ENCODE measurements at places on chromosomes 3 and 15.

DNA sequence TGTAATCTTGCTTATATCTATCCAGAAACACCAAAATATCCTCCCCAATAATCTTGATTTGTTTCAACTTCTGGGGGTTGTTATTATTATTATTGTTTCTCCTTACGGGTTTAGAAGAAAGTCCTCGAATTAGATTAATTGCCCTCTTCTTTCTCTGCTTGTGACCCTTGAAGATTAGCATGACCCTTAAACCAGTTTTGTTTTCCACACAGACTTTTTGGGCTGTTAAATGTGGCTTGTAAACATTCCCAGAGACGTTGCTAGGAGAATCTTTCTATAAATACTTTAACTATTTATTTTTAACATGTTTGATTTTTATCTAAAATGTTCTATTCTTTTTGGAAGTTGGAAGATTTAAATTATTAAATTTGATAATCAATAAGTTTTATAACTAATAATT is 4.3 kb upstream of the SUCNR1 start:
- DNase-seq = no peak

- DNase-seq = no peak
Observed at GRCh38 chr3:184716622-184717398, 4.9 kb upstream of the MAGEF1 start.

DNA sequence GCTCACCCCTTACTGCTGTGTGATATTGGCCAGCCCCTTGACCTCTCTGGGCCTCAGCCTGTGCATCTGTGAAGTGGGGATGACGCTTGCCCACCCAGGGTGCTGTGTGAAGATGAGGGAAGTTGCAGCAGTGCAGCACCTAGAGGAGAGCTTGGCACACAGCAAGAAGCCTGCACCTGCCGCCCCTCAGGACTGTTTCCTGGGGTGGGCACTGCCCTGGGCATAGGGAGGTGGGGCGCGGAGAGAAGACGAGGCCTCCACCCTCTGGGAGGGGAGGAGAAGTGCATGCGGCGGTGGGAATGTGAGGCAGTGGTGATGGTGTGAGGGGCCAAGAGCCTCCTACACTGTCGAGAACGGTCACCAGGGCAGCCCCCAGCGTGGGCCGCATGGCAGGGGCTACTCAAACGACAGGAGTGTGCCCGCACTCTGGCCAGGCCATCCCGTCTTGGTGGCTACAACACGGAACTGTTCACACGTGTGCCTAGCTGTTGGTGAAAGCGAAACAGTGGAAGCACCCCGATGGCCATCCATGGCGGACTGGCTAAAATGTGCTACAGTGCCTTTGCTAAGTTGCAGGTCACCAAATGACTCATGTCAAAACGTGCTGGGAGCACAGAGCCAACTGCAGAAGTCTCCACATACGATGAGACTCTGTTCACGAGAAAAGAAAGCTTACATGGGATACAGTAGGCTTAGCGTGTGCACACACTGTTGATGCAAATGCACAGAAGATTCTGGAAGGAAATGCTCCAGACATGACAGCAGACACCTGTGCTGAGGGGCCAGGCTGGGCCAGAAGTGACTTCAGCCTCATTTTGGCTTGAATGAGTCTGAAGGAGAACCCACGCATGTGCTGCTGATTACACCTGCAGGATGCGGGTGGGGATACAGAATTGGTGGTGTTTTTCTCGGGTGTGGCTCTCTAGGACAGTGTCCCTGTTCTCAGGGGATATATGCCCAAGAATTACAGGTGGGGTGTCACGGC is 40.4 kb upstream of the IQSEC1 start:
- no peak for DNase-seq

- no peak for DNase-seq
Observed at GRCh38 chr3:127371846-127372245, 84.0 kb upstream of the PRR20G start.

DNA sequence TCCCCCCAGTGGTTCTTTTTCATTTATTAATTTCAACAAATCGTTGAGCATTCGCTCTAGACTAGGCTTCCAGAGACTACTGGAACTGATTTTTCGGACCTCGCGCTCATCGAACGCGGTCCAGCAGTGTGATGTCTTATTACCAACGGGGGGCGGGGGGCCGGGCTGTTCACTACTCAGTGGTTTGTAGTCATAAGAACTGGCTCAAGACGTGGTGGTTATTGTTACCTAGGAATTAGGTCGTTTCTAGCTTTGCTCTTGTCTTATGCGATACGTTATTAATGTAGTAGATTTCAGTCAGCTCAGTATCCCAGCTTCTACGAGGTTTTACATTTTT is 858 bp downstream of the RBM5 start:
- DNase-seq = no peak

- DNase-seq = no peak
Observed at GRCh38 chr3:129308636-129309035, 30.0 kb downstream of the HMCES start.

GRCh38 chr3:21310161-21310560 is 440.8 kb downstream of the ZNF385D start:
- no peak for DNase-seq

DNA sequence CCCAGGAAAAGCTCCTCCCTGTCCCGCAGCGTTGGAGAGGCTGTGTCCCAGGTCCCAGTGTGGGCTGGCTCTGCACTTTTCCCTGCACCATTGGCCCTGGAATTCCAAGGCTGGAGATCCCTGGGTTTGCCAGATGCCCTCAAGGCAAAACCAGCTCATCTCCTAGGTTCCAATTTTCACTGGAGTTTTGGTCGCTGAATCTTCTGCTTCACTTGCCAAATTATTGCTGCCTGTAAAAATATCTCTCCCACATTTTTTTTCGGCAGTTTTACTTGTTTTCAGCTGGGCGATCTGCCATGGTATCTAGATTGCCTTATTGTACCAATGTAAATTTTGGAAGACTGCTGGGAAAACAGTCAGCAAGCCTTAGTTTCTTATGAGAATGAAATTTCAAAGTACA is 150.9 kb upstream of the ATP10A start:
- DNase-seq = no peak

DNA sequence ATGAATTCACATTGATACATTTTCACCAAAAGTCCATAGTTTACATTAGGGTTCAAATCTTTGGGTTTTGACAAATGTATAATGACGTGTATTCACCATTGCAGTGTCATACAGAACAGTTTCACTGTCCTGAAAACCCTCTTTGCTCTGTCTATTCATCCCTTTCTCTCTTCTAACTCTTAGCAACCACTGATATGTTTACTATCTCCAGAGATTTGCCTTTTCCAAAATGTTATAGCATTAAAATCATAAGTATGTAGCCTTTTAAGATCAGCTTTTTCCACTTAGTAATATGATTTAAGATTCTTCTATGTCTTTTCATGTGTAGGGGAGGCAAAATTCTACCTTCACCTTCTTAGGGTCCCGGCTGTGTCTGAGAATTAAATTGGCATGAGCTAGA is 203.8 kb downstream of the TPRG1 start:
- no peak for DNase-seq

DNA sequence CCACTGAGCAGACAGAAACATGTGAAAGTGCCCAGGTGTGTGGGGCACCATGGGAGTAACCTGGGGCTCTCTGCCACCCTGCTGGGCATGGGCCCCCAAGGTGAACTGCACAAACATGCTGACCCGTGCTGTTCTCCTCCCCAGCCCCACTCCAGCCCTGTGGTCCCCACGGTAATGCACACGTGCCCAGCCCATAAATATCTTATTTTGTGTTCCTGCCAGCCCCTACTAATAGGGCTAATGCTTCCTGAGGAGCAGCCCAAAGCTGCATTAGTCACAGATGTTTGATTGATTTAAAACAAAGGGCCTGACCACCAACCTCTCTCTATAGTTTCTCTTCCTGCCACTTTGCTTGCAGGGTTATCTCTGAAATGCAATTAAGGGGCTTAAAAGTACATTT is 95.4 kb downstream of the ABHD5 start:
- no peak for DNase-seq

DNA sequence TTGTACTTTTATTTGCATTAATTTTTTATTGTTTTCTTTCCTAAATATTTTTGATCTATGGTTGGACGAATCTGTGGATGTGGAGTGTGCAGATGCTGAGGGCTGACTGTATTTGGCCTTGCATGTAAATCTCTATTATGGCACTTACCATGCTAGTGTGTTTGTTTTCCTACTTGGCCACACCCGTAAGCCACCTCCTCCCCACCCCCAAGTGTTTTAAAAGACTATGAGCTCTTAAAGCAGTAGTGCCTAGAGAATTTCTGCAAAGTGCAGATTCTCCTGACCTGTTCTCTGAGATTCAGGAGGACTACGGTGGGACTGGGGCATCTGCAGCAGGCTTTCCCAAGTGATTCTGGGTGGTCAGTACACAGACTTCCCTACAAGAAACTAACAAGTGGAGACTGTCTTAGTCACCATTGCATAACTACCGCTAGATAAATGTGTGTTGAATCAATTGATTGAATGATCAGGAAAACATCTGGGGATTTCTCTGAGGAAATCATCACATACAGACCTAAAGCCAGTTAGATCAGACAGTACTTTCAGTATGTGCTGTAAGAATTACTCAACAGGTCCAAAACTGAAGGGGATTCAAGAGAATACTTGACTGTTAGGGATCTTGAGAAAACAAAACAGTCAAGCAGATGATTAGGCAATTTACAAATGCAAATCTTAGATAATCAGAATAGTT is 6.2 kb upstream of the TIPARP start:
- no peak for DNase-seq

DNA sequence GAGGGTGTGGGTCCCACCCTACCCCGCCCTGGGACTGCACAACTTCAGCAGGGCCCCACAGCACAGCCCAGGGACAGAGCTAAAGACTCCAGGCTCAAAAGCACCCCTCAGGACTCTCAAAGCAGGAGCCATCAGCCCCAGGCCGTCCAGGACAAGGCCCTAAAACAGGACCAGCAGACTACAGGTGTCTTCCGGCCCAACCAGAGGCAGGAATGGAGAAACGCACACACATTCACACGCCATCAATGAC is 26.1 kb downstream of the ATRIP start:
- no peak for DNase-seq

GRCh38 chr3:39323494-39323893 is 6.0 kb upstream of the CCR8 start:
- no peak for DNase-seq

DNA sequence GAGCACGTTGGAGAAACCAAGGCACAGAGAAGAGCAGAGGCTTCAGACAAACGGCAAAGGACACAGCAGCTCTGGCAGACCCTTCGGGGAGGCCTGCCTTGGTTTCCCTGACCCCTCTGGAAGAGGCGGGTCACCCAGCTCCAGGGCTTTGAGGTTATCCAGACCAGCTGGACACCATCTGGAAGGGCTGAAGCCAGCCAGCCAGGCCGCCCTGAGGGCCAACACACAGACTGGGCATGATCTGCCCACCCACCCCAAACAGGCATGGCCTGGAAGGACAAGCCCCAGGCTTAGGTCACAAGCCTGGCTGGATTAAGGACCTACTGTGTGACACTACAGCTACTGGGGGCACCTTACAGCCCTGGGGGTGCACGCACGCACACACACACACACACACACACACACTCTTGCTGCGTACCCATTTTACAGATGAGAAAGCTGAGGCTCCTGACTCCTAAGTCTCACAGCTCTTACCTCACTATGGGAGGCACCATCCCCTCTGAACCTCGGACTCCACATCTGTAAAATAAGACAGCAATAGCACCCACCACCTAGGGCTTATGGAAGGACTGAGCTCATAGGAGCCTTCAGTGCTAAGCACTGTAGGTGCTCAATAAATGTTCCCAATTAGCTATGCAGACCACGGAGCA is 10.8 kb downstream of the PLXND1 start:
- no peak for DNase-seq

DNA sequence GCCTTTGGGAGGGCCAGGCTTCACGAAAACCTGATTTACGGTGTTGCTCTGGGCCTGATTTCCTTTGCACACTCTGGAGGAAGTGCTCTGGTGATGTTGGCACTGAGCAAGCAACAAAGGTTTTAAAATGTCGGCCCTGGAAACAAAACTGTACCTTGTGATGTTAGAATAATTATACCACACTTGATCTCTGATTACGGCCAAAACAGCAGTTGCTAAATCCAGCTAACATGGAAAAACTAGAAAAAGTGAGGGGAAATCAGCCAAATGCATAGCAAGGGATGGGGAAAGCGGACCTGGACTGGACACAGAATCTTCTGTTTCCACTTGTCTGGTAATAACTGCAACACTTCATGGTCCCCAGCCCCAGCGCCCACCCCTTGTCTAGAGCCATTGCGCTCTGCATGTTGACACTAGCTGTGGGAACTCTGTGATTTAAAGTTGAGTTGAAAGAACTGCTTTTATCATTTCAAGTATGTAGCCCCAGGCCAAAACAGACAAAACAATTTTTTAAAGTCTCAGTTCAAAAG is 120.1 kb downstream of the VGLL4 start:
- no peak for DNase-seq

DNA sequence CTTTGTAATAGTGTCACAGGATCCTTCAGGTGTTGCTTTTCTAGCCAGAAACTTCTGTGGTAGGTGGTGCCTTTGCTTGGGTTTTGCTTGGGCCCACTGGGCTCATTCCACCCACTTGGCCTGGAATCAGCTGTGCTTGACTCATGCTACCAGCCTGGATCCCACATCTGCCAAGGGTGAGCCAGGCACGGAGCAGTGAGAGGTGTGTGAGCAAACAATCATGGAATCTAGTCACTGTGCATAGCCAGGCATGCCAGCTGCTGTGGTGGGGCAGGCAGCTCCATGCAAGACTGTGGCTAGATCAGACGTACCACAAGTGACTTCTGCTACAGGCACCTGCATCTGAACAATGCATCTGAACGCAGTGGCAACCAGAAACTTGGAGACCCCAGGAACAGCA is 275.9 kb downstream of the UBE2E2 start:
- DNase-seq = no peak

- no peak for DNase-seq
Observed at GRCh38 chr3:40679290-40679689, 154.5 kb downstream of the ZNF621 start.

GRCh38 chr3:99319961-99320360 is 318.4 kb upstream of the COL8A1 start:
- DNase-seq = no peak

DNA sequence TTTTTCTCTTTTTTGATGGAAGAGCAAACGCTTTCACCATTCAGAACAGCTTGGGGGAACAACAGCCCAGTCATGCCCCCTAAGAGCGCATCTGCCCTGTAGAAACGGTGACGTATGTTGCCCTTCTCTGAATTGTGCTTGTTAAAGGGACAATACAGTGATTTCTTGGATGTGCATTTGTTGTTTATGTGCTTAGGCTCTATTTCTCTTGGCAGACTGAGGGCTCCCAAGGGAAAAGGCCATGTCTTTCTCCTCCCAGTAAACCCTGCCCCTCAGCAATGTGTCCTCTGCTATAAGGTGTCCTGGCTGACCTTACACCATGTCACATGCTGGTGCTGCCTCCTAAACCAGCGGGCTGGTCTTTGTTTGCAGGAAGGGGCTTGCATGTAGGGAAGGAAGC is 346.1 kb downstream of the EPHB1 start:
- no peak for DNase-seq

DNA sequence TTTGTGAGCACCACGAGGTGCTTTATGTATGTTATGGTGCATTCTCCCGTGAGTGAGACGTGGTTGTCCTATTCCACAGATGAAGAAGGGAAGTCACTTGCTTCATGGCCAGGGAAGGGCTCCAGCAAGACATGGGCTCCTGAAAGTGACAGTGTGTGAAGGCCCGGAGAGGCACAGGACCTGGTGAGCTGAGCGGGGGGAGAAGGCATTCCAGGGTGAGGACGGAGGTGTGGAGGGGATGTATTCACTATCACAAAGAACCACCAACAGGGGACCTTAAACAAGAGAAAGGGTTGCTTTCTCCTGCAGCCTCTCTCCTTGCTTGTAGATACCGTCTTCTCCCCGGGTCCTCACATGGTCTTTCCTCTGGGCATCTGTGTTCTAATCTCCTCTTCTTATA is 139.1 kb downstream of the FBLN2 start:
- DNase-seq = no peak

- no peak for DNase-seq
Observed at GRCh38 chr15:79358069-79358468, 47.2 kb downstream of the TMED3 start.

Data from stimulated activated CD8-positive, alpha-beta memory T cell treated with anti-CD3 and anti-CD28 coated beads, Interleukin-7, amount 100 ng/mL, for 4 hours (primary cell).